ENCODE measurements at places on chromosomes 16 and 17.

DNA sequence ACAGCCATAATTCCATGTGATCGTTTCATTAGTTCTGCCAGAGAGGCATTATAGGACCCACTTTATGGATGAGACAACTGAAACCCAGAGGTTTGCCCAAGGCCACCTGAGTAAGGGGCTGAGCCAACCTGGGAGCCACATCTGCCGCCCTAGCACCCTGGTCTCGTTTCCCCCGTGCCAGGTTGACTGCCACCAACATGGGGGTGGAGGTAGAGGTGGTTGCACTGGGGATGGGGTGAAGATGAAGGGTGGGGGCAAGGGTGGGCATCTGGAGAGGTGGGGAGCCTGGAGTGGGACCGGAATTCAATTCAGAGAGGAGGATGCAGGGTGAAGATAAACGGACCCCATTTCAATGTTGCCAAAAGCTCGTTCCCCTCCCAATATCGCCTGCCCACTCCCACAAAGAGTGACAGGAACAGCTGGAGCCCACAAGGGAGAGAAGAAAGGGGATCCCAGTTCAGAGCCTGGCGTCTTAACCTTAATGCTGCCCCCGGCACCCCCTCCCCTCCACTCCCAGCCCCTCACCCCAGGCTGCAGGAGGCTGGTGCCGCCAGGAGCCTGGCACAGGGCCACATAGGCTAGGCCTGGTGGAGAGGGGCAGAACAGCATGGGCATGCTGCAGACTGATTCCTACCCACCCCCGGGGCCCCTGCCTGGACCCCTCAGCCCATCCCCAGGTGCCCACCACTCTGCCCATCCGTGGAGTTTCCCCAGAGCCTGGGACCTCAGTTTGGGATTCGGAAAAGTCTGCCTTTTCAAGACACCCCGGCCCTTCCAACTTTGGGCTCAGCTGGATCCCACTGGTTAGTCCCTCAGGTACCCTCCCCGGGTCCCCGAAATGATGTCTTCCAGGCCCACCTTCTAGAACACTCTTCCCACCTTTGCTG lies 29.6 kb downstream of the NGFR start:
- peak; percentile 57 for DNase-seq

- DNase-seq = no peak
These were observed 1.6 kb downstream of the ASIC2 start for GRCh38 chr17:33291248-33292200.

DNA sequence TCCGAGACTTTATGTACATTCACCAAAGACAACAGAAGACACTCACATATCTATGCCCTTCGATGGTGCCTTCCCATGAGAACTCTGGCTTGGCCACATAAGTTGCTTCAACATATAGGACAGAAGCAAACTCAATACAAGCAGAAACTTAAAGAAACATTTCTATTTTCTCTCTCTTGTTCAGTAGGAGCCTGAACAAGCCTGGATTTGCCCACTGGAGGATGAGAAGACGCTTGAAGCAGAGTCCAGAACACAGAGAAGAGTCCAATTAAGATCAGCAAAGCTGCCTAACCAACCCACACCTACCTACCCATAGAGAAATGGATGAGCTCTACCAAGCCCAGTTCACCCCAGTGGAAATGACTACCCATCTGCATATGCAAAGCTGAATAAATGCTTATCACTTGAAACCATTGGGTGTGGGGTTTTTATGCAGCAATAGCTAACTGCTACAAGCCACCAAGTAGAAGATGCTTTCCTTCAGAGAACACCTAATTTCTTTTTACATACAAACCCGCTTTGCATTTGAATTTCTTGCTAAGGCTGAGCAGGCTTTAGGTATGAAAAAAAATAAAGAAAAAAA lies 337.9 kb upstream of the DYNLRB2 start:
- no peak for DNase-seq

DNA sequence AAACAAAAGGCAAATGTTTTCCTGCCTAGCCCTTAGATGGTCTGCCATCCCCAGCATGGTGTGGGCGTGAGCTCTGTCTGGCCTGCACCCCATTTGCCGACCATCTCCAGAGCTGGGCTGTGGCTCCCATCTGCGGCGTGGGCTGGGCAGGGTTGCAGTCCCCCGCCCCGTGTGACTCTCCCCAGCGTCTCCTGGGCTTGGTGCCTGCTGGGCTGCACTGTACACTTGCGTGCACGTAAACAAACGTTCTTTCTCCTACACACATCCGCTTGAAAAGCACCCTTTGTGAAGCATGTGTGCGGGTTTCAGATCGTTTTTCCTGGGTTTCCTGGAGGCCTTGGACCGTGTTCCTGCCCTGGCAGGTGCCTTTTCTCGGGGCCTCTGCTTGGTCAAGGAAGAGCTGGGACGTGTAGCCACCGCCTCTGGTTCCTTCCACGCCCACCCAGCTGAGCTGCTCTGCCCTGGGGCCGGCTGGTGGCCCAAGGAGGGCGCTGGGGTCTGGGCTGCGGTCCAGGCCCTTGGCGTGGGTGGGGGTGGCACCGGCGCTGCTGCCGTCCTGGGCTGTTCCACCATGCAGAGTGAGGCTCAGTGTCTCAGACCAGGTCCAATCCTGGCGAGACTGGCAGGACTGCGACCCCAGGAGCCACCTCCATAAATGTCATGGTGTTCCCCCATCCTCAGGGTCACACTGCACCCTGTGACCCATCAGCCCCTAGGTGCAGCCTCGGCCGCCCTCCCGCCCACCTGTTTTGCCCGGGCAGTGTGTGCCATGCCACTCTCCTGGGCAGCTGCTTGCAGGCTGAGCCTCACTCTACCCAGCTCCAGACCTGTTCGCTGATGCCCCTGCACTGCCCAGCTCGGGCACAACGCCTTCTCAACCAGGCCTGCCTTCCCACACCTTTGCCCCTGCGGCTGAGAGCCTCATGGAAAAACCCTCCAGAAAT lies 9.9 kb upstream of the BAIAP3 start:
- no peak for DNase-seq

- peak; percentile 2 for DNase-seq
These were observed 17.2 kb upstream of the CACNG4 start for GRCh38 chr17:66947311-66947710.

DNA sequence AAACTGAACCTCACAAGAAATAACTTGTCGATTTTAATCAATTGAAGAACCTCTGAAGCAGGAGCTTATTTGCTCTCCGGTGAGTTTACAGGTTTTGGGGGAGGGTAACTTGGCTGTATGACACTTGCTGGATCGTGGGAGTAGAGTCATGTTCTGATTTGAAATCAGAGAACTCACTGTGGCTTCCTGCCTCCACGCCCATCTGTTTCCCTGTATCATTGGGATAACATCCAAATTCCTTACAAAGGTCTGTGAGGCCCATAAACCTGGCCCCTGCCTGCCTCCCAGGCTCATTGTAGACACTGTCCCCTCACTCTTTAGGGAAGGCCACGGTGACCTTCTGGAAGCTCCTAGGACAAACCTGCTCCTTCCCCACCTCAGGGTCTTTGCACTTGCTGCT lies 48.3 kb downstream of the C17orf67 start:
- no peak for DNase-seq

GRCh38 chr17:48107137-48108055 lies at the start of gene SNX11:
Gene SNX11, plus strand, starts transcription at chr17:48107766. Its CDS starts 4,278 bp downstream, at chr17:48112044.
- DNase-seq = peak; percentile 95

- DNase-seq = no peak
These were observed at the start of gene FBXL19 for GRCh38 chr16:30923554-30924075. Gene FBXL19, plus strand, starts transcription at chr16:30923572. Its CDS starts 2,183 bp downstream, at chr16:30925755.

DNA sequence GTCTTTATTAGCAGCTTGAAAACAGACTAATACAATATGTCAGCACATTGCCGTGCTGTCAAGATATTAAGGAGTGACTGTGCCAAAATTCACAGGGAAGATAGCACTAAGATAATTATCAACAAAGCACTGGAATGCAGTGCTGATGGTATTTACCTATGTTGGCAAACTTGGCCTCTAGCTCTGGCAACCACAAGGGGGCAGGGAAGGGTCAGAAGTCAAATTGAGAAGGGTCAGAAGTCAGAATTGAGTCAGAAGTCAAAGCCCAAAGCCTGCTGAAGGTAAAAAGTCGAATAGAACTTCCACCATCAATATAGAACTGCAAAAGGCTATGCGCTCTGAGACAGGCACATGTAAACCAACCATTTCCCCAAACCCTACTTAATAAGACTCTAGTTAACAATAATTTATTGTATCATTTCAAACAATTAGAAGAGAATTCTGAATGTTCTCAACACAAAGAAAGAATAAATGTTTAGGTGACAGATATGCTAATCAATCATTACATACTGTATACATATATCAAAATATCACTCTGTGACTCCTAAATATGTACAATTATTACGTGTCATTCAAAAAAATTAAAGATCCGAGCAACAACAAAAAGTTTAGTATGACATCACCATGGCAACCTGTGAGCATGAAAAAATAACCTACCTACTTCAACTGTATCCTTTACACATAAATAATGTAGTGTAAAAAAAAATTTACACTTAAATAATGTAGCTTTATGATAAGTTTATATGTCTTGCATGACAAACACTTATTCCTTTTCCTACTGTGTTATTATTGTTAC lies 916.1 kb downstream of the KCNJ2 start:
- no peak for DNase-seq

DNA sequence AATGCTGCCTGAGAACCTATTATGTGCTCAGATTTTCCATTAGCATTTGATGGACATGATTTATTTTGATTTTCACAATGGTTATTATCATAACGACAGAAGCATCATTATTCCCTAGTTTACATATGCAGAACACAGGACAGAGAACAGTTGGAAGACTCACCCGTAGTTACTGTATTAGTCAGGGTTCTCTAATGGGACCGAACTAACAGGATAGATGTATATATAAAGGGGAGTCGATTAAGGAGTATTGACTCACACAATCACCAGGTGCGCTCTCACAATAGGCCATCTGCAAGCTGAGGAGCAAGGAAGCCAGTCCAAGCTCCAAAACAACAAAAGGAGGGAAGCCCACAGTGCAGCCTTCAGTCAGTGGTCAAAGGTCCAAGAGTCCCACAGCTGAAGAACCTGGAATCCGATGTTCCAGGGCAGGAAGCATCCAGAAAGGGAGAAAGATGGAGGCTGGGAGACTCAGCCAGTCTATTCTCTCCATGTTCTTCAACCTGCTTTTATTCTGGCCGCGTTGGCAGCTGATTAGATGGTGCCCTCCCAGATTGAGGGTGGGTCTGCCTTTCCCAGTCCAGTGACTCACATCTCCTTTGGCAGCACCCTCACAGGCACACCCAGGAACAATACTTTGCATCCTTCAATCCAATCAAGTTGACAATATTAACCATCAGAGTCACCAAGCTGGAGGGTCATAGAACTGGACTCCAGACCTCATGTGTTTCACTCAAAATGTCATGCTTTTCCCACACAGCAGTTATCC lies 92.7 kb upstream of the XYLT1 start:
- no peak for DNase-seq

DNA sequence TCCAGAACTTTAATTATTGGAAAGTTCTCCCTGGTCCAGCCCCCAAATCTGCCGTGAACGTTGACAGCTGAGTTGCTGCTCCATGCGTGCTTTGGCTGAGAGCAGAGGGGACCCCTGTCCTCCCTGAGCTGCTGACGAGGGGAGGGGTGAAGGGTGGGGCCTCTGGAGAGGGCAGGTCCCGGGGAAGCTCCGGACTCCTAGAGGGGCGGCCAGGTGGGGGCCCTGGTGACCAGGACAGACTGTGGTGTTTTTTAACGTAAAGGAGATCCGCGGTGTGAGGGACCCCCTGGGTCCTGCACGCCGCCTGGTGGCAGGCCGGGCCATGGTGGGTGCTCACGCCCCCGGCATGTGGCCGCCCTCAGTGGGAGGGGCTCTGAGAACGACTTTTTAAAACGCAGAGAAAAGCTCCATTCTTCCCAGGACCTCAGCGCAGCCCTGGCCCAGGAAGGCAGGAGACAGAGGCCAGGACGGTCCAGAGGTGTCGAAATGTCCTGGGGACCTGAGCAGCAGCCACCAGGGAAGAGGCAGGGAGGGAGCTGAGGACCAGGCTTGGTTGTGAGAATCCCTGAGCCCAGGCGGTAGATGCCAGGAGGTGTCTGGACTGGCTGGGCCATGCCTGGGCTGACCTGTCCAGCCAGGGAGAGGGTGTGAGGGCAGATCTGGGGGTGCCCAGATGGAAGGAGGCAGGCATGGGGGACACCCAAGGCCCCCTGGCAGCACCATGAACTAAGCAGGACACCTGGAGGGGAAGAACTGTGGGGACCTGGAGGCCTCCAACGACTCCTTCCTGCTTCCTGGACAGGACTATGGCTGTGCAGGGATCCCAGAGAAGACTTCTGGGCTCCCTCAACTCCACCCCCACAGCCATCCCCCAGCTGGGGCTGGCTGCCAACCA lies at the start of gene MC1R:
MC1R (plus strand) TSS at position 410 of the 895 bp plus-strand sequence; CDS start at position 807, 397 bp downstream.
- DNase-seq = peak; percentile 74

DNA sequence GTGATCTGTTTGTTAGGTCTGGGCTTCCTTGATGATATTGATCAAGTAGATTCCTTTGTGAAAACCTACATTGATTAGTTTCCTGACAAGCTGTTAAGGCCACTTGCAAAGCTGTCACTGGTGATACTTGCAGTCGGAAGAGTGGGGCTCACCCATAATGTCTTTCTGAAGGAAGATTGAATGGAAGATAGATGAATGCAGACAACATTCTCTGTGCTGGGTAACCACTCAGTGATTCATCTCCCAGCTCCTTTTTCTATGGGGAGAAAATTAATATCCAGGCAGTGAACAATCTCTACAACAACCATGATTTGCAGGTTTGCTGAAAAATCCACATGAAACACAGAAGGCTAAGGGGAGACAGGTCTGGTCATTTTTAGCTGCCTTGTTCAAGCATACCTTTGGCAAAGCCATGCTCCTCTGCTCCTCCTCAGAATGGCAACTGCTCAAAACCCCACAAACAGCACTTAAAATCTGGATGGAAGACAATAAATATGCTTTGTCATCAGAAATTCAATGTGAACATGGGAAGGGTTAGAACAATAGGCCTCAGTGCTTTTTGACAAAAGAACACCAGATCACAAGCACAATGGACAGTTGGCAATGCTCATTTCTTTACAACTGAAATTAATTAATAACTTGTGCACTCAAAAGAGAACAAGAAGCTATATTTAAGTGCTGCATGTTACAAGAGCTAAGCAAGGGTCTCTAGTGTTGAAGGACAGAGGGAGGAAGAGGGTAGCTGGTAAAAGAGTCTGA lies 495.4 kb downstream of the TOX3 start:
- DNase-seq = no peak

DNA sequence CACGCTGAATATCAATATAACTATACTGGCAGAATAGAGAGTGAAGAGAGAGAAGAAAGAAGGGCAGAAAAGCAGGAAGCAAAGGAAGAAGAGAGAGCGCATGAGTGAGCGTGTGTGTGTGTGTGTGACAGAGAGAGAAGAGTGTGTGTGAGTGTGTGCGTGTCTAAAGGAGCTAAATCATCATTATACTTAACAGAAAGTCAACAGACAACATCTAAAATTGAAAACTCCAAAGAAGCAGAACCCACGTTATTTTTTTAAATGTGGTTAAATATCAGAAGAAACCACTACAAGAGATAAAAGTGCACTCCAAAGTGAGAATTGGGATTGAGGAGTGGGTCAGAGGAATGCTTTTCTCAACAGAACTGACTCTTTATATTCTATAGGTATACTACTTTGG lies 77.2 kb downstream of the BRIP1 start:
- no peak for DNase-seq

GRCh38 chr17:44095388-44095646 lies 24.8 kb downstream of the G6PC3 start:
- no peak for DNase-seq
